ENCODE measurements at places on chromosomes 1 and 21.

DNA sequence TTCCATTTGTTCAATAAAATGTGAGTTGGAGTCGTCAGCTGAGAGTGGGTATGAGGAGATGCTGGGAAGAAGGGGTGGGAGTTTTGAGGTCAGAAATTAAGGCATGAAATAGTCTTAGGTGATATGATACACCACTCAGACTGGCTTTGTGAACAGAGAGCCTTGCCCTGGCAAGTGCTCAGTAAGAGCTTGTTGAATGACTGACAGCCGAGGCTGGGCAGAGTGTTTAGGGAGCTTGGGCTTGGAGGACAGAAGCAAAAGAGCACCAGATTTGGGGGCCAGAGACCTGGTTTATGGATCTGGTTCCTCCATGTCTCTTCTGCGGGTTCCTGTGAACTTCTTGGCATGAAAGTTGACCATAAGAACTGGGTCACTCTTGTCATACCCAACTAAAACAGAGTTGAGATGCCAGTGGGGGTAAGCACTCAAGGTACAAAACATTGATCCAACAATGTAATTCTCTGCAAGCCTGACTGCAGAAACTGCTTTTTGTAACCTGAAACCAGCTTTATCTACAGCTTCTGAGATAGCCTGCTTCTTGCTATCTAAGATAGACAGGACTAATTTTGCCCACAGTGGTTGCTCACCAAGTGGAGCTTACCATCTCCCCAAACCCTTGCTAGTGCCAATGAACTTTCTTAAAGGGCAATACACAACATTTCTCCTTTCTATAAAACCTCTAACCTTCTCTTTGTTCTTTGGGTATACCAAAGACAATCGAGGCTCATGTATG lies 126.4 kb downstream of the TENT5C start:
- DNase-seq, result no peak

GRCh38 chr1:185345913-185346720 lies 29.1 kb upstream of the IVNS1ABP start:
- DNase-seq, result no peak

DNA sequence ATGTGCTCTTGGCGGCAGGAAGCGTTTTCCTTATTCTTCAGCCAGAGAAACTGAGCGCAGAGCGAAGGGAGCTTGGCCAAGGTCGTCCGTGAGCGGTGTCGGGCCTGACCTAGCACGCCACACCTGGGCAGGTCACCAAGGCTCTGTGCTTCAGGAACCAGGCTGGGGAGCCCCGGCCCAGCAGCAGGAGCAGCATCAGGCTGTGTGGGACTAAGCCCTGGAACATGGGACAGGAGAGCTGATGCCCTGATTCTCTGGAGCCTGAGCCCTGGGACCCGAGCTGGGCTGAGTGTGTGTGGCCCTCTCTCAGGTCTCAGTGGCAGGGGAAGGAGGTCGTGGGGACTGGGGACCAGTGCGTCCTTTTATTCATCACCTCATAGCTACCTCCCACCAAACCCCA lies 65.2 kb upstream of the ABCG1 start:
- DNase-seq, result no peak

- no peak for DNase-seq
Measured at GRCh38 chr1:183753464-183753891, 51.4 kb upstream of the RGL1 start.

GRCh38 chr1:154129391-154129970 lies 25.4 kb downstream of the NUP210L start:
- DNase-seq, result no peak

GRCh38 chr1:233614743-233615521 lies 1.0 kb downstream of the KCNK1 start:
- DNase-seq, result no peak

DNA sequence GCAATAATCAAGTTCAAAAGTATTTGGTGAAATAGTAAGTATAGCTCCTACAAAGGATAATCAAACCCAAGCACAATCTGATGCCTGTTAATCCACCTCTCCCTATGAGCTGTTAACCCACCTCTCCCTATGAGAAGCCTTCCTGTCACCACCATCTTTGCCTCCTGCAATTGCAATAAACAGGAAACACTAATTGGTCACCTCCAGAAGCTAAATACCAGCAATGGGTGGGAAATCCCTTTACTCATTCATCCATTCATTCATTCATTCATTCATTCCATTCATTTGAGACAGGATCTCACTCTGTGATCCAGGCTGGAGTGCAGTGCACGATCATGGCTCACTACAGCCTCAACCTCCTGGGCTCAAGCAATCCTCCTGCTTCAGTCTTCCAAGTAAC lies 132.8 kb downstream of the RERE start:
- DNase-seq, result no peak

DNA sequence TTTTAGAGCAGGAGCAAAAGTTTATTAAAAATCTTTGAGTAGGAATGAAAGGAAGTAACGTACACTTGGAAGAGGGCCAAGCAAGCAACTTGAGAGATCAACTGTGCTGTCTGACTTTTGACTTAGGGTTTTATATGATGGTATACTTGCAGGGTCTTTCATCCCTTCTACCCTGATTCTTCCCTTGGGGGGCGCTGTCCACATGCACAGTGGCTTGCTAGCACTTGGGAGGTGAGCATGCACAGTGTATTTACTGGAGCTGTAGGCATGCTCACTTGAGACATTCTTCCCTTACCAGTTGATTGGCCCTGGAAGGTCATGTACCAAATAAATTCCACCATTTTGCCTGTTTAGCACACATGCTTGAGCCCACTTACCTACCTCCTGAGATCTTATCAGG lies 1001.3 kb upstream of the ADGRL2 start:
- DNase-seq, result no peak

Measured in COLO829 (cell line).